ENCODE measurements at places on chromosomes 16 and 17.

- DNase-seq, result no peak
These were observed 11.7 kb downstream of the CACNG1 start for GRCh38 chr17:67055811-67056745.

GRCh38 chr17:6104956-6105648, 34.9 kb downstream of the WSCD1 start:
- no peak for DNase-seq

- no peak for DNase-seq
These were observed 79.7 kb downstream of the MRTFB start for GRCh38 chr16:14150796-14151195.

- DNase-seq, result peak; percentile 94
These were observed 33.1 kb upstream of the AKAP1 start for GRCh38 chr17:57051886-57052361.

DNA sequence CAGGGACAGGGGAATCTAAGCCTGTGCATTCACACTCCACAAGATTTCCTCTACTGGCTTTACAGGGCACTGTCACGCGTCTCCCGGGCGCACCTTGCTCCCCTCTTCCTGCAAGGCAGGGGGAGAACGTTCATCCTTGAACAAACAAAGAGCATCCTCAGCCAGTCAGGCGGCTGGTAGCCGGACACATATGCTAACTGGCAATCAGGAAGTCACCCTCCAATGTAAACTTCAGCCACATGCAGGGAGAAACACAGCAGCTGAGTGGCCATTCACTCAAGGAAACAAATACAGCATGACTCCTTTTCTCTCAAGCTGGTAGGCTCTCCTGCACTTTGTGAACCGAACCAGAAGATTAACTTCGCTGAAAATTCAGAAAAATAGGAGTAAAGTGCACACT, 10.8 kb upstream of the HSBP1 start:
- DNase-seq, result peak; percentile 47

- DNase-seq, result no peak
These were observed 146.6 kb downstream of the IRX5 start for GRCh38 chr16:55077266-55077665.

GRCh38 chr17:49555495-49556222, 20.0 kb upstream of the NXPH3 start:
- no peak for DNase-seq

- DNase-seq, result no peak
These were observed 14.0 kb downstream of the ZSCAN10 start for GRCh38 chr16:3084969-3085670.

DNA sequence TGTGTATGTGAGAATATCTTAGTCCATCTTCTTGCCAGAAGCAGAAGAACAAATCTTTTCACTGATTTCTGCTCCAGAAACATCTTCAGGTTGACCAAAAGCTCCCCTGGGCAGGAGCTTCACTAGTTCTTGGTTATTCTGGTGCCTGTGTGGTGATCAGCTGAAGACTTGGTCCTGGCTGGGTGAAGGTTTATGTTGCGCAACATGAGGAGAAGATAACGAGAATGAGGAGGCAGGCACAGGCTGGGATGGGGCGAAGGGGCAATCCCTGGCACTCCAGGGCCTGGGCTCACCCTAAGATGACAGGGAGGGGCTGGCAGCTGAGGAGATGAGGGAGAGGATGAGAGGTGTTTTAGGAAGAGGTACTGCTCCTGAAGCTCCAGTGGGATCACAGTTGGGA, 232.0 kb downstream of the NTN1 start:
- no peak for DNase-seq

- peak; percentile 60 for DNase-seq
These were observed 415 bp downstream of the ABCA5 start for GRCh38 chr17:69326377-69327059.

DNA sequence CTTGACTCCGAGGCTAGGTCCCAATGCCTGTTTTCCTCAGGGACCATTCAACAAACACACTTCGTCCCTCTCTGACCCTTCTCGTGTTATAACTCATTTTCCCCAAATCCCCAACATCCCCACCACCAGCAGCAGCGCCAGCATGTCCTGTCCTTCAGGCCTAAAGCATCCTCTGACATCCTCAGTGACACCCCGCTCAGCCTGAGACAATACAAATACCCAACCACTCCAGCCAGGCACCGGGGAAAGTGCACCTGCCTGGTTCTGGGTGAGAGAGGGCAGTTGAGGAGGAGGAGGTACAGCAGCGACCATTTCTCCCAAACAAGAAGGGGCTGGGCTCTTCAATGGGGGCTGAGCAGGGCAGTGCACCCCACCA, 4.7 kb downstream of the MNT start:
- DNase-seq, result no peak

DNA sequence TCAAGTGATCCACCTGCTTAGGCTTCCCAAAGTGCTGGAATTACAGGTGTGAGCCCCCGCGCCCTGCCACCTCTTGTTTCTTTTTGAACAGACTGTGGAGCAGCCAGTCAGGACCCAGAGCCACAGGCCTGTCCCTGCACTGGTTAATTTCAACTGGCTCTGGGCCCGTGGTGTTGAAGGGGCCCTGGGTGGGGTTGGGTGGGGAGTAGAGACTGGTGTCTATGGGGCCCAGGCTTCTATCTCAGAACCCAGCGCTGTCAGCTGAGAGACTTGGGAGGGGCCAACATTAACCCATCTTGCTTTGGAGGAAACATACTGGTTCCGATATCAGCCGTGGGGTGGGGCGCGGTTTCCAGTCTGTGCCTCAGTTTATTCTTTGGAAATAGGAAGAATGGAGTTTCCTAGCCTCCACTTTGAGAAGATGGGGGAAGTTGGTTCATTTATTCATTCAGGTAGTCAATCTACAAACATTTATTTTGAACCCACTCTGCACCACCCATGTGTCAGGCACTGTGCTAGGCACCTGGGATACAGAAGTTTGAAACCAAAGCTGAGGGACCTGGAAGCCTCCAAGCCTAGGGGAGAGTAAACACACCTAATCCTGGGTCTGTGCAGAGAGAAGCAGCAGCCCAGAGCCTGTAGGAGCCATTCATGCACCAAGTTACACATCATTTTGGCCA, 15.5 kb upstream of the SLC4A1 start:
- no peak for DNase-seq

GRCh38 chr16:72372087-72373045, 200.4 kb upstream of the PMFBP1 start:
- no peak for DNase-seq

- DNase-seq, result peak; percentile 47
These were observed 6.1 kb downstream of the SEC14L1 start for GRCh38 chr17:77146882-77147281.

GRCh38 chr16:83045790-83046189, 419.0 kb downstream of the CDH13 start:
- DNase-seq, result no peak

DNA sequence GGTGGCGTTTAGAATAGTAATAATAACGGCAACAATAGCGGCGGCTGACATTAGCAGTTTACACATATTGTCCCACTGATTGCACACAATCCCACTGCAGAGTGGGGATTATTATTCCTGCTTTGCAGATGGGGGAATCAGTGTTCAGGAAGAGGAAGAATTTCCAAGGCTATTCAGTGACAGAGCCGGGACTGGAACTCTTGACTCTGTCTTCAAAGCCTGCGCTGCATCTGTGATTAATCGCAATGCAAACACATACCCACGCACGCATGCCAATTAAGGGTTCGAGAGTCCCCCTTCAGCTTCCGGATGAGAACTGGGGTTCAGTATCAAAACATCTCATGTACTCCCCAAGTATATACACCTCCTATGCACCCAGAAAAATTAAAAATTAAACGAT, 29.2 kb downstream of the TMEM186 start:
- no peak for DNase-seq

GRCh38 chr17:14744761-14745473, 444.0 kb downstream of the HS3ST3B1 start:
- no peak for DNase-seq

DNA sequence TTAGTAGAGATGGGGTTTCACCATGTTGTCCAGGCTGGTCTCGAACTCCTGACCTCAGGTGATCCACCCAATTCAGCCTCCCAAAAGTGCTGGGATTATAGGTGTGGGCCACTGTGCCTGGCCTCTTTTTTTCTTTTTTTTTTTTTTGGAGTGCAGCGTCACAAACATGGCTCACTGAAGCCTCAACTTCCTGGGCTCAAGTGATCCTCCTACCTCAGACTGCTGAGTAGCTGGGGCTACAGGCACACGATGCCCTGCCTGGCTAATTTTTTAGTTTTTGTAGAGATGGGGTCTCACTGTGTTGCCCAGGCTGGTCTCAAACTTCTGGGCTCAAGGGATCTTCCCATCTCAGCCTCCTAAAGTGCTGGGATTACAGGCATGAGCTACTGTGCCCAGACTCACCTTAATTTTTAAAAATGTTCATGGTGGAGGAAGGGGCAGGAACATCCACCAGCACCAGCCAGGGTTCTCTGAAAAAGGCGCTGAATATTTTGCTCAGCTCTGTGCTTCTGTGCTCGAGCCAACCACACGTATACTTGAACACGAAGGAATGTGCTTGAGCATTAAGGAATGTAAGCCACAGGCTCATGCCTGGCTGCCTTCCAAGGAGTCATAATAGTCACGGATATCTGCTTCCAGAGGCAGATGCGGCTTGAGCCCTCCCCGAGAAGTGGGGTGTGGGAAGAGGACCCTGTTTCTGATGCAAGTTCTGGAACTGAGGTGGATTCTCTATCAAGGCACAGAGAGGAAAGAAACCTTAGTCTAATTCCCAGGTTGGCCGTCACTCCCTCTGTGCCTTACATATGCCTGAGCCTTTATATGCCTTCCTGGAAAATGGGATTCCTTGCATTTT, 65.5 kb upstream of the CREBBP start:
- no peak for DNase-seq

DNA sequence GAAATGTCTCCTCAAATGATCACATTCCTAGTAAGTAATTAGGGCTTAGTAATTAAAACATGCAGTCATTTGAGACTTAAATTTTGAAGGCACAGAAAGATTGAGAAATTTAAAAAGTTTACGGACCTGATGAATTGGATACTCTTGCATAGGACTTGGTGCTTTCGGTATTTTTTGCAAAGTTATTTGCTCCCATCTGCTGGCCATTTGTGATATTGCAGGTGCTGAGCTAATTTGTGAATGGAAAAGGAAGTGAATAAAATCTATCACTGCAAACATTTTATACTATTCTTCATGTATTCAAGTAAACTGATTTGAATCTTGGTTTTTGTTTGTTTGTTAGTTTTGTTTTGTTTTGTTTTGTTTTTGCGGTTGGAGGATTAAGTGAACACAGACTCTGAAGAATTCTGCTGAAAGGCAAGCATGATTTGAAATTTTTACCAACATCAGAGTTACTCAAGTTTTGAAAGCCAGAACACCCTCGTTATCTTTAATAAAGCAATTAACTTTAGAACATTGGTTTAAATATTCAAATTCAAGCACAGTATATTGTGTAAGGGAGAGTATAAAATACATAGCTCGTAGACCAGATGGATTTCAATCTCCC, 689.5 kb upstream of the RBFOX1 start:
- DNase-seq, result peak; percentile 13

GRCh38 chr17:67582673-67583081, 135.1 kb upstream of the NOL11 start:
- peak; percentile 93 for DNase-seq

DNA sequence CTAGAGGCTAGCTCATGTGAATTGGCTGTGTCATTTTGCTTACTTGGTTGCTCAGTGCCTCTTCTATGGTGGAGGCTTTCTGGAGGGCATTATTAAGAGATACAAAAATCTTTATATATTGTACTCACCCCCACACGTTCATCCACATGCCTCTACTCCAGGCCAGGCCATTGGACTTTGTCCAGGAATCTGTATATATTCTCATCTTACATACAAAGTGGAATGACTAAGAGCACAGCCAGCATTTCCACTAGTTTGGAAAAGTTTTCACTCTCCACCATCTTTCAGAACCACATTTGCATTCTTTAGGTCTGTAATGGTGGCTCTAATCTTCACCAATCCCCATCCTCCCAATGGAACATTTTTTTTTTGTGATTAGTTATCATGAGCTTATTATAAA, 4.8 kb upstream of the GLG1 start:
- no peak for DNase-seq

DNA sequence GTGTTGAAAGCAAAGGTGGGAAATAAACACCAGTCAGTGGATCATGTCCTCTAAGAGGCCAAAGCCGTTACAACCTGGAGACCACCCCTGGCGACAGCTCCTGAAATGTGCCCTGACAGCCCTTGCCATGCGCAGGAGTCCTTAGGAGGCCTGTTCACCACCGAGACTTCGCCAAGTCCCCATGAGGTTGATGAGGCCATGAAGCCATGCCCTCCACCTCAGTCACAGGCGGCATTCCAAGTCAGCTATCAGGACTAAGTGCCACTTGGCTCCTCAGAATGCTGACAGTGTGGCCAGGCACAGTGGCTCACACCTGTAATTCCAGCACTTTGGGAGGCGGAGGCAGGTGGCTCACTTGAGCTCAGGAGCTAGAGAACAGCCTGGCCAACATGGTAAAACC, 27.1 kb downstream of the ADAM11 start:
- no peak for DNase-seq

- DNase-seq, result no peak
These were observed 794 bp upstream of the CPNE7 start for GRCh38 chr16:89574681-89575246.

GRCh38 chr16:49497466-49497865, 123.9 kb downstream of the C16orf78 start:
- DNase-seq, result no peak

DNA sequence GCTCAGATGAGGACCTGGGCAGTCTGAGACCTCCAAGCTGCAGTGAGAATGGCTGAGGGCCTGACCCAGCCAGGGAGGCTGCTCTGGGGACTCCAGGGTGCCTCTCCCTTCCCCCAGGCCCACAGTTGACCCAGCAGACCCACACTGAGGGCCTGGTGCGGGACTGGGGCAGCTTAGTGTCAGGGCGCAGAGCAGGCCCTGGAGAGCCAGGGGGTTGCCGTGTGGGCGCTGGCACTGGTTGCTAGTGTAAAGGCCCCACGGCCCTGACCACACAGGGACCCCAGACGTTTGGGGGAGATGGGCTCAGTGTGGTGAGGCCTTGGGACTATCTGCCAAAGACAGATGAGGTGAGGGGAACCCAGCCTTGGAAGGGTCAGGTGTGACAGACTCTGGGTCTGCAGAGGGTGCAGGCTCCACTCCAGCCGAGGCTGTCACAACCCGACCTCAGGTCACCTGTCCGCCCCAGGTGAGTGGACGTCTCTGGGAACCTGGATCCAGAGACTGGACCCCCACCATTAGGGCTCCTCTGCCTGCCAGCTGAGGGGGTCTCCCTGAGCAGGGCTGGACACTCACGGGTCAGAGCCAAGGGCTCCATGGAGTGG, 50.8 kb upstream of the GNG13 start:
- no peak for DNase-seq

GRCh38 chr16:5354645-5355044, 257.1 kb upstream of the EEF2KMT start:
- no peak for DNase-seq

DNA sequence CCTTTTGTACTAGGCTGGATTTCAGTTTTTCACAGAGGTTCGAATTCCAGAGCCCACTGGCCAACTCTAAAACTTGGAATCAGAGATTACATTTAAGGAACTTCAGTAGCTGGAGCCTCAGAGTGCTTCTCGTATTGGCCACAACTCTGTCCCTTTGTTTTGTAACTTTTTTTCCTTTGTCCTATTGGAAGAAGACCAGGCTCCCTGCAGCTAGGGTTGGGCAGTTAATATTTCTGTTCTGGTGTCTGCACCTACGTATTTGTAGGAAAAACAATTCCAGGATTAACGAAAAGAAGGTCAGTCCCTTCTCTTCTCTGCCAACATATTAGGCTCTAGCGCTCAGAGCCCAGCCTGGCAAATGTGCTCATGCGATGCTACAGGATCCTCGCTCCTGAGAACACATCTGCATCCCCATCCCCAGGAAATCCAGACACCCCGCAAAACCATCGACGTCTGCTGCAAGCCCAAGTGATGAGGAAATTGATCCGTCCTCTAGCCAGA, 1.9 kb downstream of the CDH11 start:
- no peak for DNase-seq
